NCI-H446 treated with DMSO at 0.1 percent for 48 hours (cell line): ENCODE measurements at places on chromosomes 16 and 17.

DNA sequence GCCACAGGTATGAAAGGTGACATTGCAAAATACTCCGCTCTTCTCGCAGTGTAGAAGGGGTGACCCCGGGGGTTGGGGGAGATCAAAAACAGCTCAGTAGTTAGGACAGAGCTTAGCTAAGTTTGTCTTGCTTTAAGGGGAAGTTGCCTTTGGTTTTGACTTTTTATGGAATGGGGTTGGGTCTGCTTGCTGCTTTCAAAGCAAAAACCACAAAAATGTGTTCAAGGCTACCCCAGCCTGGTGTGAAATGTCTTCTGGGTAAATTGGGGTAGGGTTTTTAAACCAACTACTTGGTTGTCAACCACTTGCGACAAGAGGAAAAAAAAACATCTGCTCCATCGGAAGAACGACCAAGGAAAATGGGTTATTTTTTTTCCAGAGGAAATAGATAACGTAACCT is 6.2 kb downstream of the FUS start:
- no peak for DNase-seq

GRCh38 chr16:2095918-2096582 is 39.6 kb downstream of the PKD1 start:
- no peak for DNase-seq

DNA sequence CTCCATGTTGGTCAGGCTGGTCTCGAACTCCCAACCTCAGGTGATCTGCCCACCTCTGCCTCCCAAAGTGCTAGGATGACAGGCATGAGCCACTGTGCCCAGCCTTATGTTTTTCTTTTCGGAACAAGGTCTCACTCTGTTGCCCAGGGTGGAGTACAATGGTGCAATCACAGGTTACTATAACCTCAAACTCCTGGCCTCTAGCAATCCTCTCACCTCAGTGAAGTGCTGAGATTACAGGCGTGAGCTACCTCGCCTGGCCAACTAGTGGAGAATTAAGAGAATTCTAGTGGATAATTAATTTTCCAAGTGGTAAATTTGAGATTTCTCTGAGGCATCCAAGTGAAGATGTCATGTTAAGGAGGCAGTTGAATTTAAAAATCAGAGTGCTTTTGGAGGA is 2.9 kb upstream of the FBXO47 start:
- DNase-seq, result no peak

DNA sequence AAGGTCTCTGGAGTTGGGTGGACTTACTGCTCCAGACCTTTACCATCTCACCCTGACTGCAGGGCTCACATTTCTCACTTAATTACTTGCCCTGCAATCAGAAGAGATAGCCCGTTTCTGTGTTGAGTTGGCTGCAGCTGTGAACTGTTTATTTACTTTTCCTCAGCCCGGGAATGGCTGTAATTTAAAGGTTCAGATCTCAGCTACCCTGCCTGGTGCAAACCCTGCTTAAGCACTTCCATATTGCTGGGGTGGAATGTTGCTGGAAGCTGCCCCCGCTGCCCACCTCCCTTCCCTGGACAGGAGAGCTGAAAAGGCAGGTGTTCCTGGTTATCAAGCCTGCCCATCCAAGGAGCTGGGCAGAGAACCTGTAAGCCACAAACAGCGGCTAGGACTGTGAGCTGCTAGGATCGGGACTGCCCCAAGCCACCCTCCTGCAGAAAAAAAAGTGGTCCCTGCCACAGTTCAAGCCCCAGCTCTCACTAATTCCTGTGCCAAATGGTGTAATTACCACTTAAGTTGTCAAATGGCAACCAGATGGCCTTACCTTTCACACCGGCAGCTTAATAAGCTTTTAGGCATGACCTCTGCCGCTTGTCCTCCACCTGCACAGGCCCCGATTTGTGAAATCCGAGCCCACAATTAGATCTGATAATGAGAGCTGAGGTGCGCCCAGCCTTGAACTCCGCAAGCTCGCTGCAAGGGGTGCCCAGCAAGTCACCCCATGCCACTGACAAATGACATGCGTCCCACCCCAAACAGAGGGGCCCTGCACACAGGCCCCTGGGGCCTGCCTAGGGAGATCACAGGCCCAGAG is 269.8 kb downstream of the C16orf95 start:
- no peak for DNase-seq

GRCh38 chr16:22103441-22103840 is 11.1 kb downstream of the VWA3A start:
- DNase-seq, result no peak

DNA sequence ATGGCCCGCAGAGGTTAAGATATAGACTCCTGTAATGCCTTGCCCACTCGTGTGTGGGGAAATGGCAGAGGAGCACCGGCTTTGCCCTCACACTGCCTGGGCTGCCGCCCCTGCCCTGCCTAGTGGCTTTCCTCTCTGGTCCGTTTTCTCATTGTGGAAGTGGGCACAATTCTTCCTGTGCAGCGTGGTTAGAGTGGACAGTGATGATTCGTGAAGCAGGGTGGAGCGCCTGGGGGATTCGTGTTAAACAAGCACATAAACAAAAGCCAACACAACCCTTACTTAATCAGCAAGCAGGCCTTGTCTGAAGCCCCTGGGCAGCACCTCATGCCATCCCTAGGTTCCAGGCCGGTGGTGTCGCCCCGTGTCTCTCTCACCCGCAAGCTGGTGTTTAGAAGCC is 269.7 kb downstream of the SEC14L1 start:
- no peak for DNase-seq

- no peak for DNase-seq
Observed at GRCh38 chr17:81057079-81057730, 22.3 kb downstream of the BAIAP2 start.

GRCh38 chr17:30148376-30148775 is 31.8 kb downstream of the NSRP1 start:
- no peak for DNase-seq
